CD8-positive, alpha-beta memory T cell (primary cell): ENCODE measurements at places on chromosomes 11 and 22.

GRCh38 chr11:13184295-13184794, 93.2 kb upstream of the BMAL1 start:
- DNase-seq, result no peak

- peak; percentile 14 for DNase-seq
Measured at GRCh38 chr11:12195768-12196167, 85.4 kb downstream of the MICAL2 start.

DNA sequence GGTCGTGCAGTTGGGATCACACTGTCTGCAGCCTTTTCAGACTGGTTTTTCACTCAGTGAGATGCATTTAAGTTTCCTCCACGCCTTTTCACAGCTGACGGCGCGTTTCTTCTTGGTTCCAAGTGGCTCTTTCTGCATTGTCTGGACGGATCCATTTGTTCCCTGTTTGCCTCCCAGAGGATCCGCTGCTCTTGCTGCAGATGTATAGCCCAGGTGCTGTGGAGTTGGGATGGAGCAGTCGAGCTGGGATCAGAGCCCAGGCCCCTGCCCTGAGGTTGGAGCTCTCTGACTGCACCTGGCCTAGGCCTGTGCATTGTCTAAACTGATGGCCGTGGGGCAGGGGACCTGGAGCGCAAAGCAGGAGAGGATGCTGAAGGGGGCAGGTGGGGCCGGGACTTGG, 51.6 kb downstream of the PARVB start:
- DNase-seq, result no peak

GRCh38 chr11:116314006-116314405, 458.8 kb downstream of the BUD13 start:
- DNase-seq, result no peak

- DNase-seq, result no peak
Measured at GRCh38 chr11:103338621-103339484, 229.6 kb downstream of the DYNC2H1 start.

DNA sequence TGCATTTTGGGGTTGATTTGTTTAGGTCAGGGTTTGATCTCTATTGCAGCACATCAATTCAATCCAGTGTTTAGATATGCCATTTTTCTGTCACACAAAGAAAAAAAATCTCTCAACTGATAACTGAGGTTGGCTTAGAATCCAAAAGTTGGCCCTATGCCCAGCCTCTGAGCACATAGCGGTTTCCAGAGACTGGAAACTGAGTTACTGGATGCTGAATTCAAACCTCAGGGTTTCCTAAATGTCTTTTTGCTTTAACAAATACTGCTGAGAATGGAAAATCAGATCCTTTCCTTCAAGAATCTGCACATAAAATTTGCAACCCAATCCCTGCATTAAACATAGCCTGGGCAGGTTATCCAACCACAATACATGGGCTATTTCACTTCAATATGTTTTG, 4.0 kb downstream of the P4HA3 start:
- DNase-seq, result no peak

GRCh38 chr11:110287537-110287936, 8.9 kb downstream of the RDX start:
- no peak for DNase-seq

GRCh38 chr11:31132531-31133421, 236.8 kb downstream of the DCDC1 start:
- DNase-seq, result no peak

GRCh38 chr11:7270233-7270865, 18.6 kb downstream of the SYT9 start:
- DNase-seq, result no peak

DNA sequence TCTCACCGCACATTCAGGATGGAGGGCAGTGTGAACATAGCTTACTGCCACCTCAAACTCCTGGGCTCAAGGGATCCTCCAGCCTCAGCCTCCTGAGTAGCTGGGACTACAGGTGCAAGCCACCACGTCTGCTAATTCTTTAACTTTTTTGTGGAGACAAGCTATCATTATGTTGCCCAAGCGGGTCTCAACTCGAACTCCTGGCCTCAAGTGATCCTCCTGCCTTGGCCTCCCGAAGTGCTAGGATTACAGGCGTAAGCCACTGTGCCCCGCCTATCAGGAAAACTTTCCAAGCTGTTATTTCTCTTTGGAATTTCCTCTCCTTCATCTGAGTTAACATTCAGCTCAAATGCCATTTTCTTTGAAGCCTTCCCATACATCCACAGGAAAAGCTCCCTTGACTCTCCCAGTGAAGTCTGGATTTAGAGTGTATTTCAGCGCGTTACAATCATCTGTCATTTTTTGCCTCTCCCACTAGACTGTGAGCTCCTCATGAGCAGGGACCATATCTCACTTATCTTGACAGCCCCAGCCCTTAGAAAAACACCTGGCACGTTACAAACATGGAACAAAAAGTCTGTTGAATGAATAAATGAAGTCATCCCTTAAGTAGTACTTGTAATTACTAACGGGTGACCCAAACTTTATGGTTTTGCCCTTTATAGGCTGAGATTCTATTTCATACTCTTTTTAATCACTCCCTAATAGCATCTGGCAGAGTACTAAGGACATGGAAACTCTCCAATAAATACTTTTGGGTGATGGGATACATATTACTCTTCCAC, 2.2 kb downstream of the MRTFA start:
- DNase-seq, result no peak

DNA sequence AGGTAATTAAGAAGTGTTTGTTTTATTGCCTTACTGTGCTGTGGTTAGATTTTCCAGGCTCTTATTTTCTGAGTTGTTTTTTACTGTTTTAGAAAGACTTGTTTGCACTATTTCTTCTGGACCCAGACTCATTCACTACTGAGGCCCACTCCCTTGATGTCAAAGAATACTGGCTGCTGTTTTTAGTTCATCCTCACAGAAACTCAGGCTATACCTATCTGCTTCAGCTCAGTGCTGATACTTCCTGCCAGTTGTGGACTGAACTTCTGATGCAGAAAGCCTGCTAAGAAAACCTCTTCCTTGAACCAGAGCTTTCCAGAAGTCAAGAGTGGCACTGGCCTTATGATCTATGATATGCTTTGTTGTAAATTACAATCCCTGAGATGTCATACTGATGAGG, 15.9 kb upstream of the PIK3IP1 start:
- DNase-seq, result no peak

DNA sequence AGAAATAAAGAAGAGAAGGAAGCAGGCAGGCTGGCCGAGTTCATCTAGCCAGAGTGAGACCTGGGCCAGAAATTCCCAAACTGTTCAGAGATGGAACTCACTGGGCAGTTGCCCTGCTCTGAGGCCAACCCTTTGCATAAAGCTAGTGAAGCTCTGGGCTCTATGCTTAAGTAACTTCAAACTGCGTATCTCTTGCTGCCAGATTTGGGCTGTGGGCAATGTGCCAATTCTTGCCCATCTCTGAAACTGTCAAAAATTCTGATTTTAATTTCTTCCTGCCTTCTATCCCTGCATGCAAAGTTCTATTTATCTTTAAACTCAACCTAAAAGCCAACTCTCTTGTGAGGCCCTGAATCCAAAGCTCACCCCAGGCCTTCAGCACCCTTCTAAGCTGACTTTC, 36.2 kb upstream of the HEPHL1 start:
- no peak for DNase-seq

DNA sequence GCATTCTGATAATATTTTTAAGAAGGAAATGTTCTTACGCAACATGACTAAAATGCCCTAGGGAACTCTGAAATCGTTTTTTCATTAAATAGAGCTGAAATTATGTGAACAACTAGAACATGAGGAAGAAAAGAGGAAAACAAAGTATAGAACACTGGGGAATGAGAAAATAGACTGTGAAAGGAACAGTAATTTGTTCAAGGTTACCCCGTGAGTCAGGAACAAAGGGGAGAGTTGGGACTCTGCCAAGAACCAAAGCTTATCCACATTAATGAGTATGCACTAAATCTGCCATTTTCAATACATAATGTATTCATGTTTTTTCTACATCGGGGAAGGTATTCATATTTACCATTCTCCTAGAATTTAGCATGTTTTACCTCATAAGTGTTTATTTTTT, 961.8 kb upstream of the CCDC90B start:
- DNase-seq, result no peak

DNA sequence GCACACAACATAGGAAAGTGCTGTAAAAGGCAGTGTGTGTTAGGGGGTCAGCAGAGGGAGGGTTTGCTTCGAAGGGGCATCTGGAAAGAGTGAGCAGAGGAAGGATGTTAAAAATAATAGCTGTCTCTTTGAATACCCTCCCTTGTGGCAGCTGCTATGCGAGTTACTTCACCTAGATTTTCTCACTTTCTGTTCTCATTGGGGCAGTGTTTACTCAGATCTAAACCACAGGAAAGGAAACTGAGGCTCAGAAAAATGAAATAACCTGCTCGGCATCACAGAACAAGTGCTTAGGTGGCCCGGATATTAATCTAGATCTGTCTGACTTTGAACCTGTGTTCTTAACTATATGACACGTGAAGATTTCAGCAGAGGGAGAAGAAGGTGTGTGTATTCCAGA, 125.3 kb downstream of the C11orf91 start:
- no peak for DNase-seq

DNA sequence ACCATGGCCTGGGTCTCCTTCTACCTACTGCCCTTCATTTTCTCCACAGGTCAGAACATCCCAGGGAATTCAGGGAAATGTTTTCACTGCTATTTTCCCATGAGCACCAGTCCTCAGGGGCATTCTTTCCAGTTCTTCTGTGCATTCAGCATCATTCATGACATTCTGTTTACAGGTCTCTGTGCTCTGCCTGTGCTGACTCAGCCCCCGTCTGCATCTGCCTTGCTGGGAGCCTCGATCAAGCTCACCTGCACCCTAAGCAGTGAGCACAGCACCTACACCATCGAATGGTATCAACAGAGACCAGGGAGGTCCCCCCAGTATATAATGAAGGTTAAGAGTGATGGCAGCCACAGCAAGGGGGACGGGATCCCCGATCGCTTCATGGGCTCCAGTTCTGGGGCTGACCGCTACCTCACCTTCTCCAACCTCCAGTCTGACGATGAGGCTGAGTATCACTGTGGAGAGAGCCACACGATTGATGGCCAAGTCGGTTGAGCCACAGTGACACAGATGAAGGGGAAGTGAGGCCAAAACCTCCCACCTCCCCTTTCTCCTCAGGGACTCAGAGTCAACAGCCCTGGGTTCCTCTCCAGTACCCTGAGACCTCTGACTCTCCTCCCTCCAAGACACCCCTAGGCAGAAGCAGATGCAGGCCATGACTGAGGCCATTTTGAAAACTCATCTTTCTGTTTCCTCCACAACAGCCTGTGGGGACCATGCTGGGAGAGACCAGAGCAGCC, 15.9 kb upstream of the IGLL5 start:
- no peak for DNase-seq

GRCh38 chr11:128717516-128717915, 23.6 kb downstream of the FLI1 start:
- DNase-seq, result no peak

DNA sequence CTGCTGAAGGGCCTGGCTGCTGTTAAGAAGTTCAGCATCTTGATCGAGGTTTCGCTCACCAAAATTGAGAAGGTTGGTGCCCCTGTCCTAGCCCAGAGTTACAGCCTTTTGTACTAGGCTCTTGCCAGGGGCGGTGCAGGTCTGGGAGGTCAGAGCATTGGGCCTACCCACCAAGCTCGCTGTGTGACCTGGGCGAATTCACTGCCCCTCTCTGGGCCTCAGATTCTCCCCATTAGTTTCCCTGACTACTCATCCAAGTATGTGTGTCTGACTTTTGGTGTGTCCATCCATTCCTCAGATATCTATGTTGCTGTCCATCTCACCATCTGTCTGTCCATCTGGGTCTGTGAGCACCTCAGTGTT, 10.9 kb downstream of the USP35 start:
- DNase-seq, result no peak

DNA sequence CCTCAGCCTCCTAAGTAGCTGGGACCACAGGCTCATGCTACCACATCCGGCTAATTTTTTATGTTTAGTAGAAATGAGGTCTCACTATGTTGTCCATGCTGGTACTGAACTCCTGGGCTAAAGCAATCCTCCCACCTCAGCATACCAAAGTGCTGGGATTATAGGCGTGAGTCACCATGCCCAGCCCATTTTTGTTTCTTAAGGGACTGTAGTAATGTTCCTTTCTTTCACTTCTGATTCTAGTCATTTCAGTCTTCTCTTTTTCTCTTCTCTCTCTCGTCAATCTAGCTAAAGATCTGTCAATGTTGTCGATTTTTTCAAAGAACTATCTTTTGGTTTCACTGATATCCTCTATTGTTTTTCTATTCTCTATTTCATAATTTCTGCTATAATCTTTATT, 111.0 kb upstream of the APOA1 start:
- no peak for DNase-seq

DNA sequence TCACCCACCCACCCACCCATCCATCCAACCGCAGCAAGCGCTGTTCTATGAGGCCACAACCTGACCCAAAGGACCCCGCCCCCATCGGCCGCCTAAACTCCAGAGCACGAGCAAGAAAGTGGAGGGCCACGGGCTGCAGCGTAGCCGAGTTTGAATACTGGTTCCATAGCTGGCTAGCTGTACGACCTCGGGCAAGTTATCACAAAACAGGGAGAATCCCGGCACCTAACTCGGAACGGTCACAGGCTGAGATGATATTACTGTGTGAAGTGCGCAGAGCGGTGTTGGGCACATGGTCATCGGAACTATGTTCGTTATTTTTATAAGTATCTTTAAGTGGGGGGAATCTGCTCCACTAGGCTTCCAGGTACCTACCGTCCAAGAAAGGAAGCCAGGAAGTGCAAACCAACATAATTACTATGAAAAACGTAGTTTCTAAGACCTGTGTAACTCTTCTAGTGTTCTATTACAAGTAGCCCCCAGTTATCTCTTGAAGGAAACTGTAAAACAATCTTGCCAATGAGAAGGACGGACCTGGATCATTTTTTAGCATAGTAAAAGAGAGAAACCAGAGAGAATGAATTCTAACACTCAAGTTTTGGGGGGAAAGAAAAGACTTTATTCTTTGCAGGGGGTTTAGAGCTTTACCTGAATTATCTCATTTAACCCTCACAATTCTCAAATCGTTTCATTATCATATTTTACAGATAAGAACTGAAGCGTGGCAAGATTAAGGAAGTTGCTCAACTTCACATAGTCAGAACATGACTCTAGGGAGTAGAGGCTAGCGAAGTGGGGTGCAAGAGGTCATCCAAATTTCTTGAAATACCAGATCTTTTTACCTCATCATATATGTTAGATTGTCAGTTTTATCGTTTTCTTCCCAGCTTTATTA, 663 bp upstream of the BUD13 start:
- DNase-seq, result no peak
